ENCODE measurements at places on chromosomes 11 and 22.

- DNase-seq = peak; percentile 70
Observed at GRCh38 chr11:95788921-95789505, 569 bp downstream of the FAM76B start.

DNA sequence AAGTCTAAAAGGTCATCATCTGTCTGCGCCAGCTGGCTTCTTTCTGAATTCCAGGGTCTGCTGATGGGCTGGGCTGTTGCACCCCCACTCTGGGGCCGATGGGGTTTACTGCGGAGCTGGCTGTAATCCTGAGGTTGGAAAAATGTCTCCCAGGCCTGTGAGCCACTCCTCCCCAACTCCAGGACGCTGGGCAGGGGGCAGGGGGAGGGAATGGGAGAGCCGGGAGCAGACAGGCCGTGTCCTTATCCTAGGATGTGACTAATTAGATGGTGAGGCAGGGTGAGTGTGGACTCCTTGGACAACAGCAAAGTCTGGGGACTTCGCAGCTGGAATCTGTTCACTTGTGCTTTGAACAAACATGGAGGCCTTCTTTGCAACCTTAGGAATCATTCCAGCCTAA, 48.7 kb downstream of the LRRC32 start:
- DNase-seq = no peak

DNA sequence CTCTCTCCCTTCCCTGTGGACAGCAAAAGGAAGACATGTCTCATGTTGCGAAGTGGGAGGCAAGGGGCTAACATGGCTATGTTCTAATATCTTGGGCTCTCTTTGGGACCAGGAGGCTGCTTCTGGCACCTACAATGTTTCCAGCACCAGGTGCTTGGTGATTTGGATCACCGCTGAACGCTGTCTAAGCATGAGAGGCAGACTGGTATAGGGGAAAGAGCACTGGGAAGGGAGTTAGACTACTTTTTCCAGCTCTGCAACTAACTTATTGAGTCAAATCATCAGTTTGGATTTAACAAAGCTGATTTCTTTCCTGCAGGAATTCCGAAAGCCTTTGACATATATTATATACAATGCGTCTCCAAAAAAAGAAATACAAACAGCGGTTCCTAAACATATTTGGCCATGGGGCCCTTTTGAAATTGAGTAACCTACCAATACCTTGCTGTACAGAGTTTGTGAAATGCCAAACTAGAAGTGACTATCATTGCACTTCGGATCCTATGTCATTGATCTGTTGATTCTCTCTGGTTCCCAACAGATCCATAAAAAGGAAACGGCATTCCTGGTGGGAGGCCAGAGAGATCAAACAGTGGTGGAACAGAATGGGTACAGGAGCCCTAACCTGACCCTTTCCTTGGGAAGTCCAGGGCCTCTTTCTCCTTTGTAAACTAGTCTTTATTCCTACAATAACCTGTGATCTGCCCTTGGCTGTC, 37.8 kb downstream of the FBXO7 start:
- no peak for DNase-seq

DNA sequence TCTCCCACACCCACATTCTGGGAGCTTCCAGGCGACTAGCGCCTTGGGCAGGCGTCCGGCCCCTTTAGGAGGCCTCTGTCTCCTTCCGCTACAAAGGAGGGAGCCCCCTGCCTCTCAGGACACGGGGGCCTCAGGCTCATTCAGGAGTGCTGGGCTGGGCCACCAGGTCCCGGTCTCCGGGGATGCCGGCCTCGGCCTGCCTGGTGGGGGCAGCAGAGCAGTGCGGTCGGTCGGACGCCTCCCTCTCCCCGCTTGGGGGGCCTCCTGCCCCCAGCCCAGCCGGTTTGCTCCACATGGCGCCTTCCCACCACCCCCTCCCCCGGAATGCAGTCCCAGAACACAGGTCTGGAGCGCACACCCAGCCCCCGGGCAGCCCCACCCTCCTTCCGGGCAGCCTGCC, 21.9 kb downstream of the MRPL23 start:
- no peak for DNase-seq

- DNase-seq = peak; percentile 72
Observed at GRCh38 chr11:128632141-128632791, 44.9 kb upstream of the ETS1 start.

DNA sequence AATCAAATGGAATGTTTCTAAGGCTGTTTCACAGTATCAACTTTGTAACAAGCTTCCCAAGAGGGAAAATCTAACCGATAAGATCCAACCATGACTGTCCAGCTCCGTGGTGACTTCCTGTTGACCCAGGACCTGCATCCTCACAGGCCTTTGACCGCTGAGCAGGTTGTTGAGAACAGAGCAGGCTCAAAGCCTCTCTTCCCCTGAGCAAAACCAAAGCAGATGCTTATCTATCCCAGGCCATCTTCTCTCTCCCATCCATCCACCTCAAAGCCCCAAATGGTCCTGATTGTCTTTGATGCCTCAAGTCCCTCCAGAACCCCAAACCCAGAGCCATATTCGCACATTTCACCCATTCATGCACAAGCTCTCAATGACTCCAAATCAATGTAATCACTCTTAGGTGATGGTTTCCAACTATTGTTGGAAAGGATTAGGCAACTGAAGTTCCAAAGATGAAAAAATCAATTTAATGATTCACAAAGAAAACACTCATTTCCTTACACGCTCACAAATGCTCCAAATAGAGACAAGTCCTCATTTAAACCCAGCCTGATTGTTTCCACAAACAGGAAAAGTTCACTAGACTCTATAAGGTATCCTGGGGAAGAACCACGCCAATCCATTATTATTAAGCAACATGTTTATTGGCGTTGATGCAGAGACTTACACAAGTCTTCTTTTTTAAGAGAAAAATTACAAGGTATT, 48.7 kb downstream of the C11orf58 start:
- no peak for DNase-seq

- no peak for DNase-seq
Observed at GRCh38 chr11:490186-490929, 16.7 kb downstream of the RNH1 start.

GRCh38 chr11:70501051-70501901, 102.9 kb downstream of the CTTN start:
- DNase-seq = no peak

DNA sequence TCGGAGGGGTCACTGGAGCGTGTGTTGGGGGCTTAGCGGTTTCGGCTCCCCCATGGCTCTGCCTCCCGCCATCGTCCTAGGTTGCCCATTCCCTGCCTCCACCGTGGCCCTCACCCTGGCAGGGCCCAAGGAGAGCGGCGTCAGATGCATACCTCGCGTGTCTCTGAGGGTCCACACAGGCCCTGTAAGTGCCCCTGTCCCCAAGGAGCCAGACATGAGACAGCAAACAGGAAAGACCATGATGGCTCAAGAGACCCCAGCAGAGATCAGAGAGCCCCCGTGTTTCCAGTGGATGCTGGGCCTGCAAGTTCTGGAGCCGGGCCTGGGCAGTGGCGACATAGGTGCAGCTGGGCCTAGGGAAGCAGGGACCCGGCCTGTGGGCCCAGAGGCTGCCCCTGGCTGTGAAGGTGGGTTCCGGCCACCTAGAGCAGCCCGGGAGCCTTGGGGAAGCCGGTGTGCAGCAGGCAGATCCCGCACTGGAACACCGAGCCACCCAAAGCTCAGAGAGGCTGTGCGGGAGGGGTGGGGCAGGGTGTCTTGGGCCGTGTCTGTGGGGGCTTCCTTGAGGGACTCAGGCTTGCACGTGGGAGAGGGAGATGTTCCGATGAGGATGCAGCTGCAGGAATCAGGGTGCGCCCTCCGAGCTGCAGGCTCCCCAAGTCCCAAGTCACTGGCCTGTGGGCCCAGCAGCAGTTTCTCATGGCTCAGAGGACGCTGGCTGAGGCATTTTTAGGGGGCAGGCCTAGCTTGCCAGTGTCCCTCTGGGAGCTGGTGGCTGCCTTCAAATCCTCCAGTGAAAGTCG, 126.4 kb downstream of the KCNQ1OT1 start:
- no peak for DNase-seq

DNA sequence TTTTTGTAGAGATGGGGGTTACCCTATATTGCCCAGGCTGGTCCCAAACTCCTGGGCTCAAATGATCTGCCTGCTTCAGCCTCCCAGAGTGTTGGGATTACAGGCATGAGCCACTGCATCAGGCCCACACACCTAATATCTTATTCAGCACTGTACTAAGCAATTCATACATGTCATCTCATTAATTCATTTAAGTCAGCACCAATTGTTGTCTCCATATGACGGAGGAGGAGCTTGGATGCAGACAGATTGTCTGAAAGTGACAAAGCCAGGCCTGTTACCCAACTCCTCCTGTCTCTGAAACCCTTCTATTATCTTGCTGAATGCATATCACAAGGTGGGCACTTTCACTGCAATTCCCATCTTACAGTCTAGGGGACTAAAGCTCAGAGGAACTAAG, 57.5 kb upstream of the ALX4 start:
- no peak for DNase-seq

GRCh38 chr11:45151362-45151982, 5.0 kb downstream of the PRDM11 start:
- no peak for DNase-seq

DNA sequence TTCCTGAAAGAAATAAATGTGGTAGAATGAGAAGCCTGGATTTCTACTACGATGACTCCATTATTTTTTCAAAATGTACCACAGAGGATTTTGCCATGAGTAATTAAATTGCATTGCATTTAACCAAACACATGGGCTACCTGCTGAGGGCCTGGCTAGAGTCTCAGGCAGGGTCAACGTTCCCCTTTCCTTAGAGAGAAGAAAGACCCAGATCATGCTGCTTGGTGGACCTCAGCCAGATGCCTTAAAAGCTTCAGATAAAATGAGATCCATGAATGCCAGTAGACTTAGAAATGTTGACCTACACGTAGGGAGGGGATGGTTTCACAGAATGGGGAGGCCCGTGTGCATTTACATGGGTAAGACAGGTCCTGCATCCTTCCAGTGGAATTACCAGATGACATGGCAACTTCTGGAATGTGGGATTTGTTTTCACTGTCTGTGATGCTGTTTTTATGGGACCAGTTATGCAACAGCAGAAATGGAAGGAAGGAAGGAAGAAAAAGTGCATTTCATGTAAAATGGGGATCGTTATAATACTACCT, 1069.4 kb downstream of the NTM start:
- DNase-seq = no peak

DNA sequence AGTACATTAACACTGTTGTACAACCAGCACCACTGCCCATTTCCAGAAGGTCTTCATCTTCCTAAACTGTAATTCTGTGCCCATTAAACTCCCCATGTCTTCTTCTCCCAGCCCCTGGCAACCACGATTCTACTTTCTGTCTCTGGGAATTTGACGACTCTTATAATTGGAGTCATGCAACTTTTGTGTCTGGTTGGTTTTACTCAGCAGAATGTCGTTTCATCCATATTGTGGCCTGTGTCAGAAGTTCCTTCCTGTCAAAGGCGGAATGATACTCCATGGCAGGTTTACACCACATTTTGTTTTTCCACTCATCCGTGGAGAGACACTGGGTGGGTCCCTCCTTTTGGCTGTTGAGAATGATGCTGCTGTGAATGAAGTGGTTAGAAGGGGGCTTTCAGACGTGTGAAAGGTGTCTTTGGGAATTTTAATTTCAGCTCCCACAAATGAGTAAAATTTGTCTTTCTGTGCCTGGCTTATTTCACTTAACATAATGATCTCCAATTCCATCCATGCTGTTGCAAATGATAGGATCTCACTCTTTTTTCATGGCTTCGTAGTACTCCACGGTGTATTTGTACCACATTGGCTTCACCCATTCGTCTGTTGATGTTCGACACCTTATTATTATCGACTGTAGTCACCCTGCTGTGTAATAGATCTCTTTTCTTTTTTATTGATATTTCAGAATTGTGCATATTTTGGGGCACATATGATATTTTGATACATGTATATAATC, 86.1 kb upstream of the SEPTIN5 start:
- no peak for DNase-seq

DNA sequence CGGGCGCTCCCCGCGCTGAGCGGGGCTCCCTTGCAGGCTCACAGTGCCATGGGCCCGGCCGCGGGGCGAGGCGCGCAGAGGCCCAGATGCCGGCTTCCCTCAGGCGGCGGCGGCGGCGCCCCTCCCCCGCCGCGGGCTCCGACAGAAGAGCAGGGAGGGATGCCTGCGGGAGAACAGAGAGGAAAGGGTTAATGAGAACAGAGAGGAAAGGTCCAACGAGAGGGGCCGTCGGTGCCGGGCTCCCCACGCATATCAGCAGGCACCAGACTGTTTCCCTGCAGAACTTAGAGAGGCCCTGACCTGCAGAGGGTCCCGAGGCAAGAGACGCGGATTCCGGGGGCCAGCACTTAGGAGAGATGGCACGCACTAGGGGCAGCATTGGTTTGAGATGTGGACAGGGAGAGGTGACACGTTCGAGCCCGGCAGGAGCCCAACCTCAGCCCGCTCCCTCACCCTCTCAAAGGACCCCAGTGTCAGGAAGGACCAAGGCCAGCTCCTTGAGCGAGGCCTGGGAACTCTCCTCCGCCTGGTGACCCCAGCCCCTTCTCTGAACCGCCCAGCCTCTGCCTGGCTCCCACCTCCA, 9.1 kb downstream of the NRXN2 start:
- no peak for DNase-seq

DNA sequence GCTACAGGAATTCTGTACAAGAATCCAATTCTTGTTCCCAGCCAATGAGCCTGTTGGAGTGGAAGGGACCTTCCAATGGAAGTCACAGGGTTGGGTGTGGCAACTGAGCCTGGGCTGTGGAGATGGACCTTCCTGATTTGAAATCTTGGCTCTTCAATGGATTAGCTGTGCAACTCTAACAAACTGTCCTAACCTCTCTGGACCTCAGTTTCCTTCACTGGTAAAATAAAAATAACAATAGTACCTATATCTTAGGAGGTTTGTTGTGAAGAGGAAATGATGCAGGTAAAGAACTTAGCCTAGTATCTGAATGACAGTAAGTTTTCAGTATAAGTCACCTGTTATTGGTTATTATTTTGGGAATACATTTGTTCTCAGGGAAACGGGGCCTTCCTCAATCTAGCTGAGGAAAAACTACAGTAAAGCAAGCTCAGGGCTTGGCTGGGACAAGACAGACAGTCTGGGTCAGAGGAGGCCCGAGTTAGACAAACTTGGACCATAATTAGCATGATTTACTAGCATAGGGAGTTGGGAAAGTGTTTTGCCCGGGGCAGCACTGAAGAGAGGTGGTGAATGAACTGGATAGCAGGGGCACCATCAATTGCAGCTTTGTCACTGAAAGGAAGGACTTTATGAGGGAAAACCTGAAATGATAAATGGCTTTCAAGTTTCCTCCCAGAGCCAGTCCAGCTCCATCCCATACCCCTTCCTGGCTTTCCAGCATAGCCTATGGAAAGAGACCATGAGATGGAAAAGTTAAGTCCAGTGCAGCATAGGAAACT, 13.7 kb downstream of the ELF5 start:
- no peak for DNase-seq

Measured in common myeloid progenitor, CD34-positive (primary cell).